Epithelial cell of prostate (primary cell): ENCODE measurements at places on chromosomes 3 and 15.

DNA sequence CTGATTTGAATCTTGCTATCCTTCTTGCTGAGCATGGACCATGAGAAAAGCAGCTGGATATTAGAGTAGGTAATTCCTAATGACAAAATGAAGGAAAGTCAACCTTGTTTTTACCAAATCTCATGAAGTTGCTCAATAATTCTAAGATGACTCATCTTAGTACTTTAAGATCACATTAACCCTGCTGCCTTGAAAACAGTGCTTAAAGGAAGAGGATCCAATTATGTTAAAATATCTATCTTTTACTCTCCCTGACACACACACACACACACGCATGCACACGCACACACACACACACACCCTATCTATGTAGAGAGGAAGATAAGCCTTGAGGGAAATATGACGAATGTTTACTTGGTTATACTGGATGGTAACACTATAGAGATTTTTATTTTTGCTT is 16.0 kb upstream of the MYO1E start:
- no peak for DNase-seq

- no peak for DNase-seq
Observed at GRCh38 chr15:56343879-56344278, 21.3 kb upstream of the TEX9 start.

GRCh38 chr3:47825590-47825989 is 22.7 kb downstream of the DHX30 start:
- DNase-seq, result no peak

DNA sequence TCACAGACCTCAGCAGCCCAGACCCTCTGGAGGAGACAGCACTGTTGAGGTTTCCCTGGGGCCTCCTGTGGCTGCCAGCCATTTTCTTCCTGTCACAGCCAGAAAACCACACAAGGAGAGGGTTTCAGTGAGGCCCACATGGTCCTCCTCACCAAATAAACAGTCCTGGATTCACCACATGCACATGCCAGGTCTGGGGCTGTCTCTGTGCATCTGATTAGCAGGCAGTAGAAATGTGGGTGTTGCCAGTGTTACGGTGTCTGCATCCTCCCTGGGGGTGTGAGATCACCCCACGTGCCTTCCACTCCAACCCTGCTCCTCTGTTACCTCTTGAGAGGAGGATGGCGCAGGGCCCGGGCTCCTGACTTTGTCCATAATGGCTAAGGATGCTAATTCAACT is 140.4 kb downstream of the CHDH start:
- DNase-seq, result no peak

- peak; percentile 22 for DNase-seq
Observed at GRCh38 chr3:58222161-58222724, 11.5 kb upstream of the DNASE1L3 start.

DNA sequence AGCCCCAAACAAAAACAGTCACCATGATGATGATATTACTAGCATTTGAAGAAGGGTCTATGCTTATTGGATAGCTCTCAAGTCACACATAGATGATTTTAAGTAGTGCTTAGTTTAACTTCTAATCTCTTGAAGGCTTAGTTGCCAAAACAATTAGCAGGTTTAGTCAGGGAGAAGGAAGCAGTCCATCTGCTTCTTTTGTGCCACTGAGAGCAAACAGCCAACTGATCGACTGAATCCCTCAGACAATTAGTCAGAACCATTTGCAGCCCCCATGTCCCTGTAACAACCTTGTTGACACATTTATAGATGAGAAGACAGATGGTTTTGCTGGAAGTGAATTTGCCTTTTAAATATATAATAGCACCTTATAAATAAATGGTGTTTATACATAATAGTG is 585.1 kb upstream of the SUCLG2 start:
- DNase-seq, result no peak
